ENCODE measurements at places on chromosomes 6 and 20.

DNA sequence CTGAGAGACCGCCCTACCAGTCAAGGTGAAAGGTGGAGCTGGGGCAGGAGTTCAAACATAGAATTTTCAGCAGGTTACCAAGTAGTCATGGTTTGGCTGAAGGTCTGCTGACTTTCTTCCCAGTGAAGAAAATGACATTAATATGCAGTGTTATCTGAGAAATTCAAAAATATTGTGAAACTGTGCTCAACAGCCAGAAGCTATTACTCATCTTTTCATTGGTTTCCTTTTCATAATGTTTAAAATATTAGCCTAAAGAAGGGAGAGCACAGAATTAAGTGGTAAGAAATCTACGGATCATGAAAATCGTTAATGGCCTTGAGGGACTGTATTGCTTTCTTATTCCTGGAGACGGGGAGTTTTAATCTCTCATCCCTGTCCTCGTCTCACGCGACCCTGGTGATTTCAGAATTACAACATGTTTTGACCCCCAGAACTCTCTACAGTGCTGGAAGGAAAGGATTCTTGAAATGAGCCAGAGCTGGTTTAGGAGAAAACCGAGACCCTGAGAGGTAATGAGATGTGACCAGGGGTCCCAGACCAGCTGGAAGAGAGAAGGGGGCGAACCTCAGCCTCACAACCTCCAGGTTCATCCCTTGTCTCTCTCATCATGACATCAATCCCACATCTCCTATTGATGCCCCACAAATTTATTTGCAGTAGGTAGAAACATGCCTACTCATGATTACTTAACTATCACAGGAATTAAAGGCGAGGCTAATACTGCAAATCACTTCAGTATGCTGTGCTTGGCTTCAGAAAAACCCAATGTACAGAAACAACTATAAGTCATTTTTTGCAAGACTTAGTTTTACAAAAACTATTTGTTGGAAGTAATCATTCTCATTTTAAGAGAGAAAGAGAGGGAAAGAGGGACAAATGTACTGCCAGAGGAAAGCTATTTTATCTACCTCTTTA lies 209.5 kb downstream of the FNDC1 start:
- DNase-seq, result no peak

GRCh38 chr6:71965404-71965803 lies 79.1 kb downstream of the RIMS1 start:
- DNase-seq, result no peak

DNA sequence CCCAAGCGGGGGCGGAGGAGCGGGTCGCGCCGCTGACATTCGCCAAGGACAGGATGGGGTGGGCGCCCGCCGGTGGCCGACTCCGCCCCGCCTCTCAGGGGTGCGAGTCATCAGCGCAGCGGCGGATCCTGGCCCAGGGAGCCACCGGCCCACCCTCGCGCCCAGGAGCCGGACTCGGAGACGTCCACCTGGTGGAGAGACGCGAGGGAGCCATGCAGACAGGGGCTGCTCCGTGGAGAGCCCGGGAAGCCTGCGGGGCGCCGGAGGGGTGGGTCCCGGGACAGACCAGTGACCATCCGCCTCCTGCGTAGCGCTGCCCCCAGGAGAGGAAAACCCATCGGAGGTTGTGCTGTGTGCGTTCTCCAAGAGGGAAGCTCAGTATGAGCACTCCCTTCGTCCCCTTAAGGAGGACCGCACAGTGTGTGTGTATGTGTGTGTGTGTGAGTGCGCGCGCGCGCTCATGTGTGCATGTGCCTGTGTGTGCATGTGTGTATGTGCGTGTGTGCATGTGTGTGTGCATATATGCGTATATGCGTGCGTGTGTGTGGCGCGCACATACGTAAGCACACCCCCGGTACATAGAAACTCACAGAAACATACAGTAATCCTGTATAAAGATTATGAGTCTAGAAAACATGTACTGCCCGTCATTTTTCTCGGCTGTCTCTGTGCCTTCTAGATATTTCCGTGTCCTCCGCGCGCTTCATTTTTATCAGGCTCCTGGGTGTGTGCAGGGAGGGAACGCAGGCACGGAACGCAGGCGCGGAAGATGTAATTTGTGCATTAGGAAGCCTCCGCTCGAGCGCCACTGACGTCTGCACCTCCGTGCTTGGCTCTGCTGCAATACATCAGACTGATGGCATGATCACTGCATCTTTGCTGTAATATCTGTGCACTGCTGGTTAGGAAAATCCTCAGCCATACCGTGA lies 158.9 kb downstream of the TBXT start:
- DNase-seq, result peak; percentile 64

GRCh38 chr20:52056203-52057062 lies 135.1 kb downstream of the ZFP64 start:
- peak; percentile 92 for DNase-seq

DNA sequence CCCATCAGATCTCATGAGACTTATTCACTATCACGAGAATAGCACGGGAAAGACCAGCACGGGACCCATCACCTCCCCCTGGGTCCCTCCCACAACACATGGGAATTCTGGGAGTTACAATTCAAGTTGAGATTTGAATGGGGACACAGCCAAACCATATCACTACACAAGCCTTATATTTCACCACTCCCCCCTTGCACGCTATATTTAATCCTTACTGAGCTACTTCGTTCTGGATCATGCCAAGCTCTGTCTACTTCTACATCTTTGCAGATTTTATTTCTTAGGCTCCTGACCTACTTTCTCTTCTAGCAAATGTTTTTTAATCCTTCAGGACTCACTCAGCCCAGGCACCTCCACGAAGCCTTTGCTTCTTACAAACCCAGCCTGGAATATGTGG lies 452.6 kb upstream of the SOX4 start:
- no peak for DNase-seq

GRCh38 chr6:3878048-3878666 lies 29.0 kb downstream of the FAM50B start:
- DNase-seq, result no peak

DNA sequence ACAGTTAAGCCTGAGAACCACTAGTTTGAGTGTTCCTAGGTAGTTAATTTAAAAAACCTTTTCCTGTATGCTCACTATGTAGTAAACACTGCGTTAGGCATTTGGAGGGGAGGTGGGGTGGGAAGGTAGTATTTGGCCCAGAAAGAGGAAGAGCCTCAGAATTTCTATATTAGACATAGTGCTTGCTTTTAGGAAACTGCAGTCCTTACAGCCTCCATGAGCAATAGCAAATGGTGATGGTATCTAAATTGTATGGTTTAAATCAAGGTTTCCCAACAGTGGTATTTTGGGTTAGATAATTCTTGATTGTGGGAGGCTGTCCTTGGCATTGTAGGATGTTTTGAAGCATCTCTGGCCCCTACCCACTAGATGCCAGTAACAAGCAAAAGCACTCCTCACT lies 61.5 kb upstream of the RIPOR2 start:
- no peak for DNase-seq

DNA sequence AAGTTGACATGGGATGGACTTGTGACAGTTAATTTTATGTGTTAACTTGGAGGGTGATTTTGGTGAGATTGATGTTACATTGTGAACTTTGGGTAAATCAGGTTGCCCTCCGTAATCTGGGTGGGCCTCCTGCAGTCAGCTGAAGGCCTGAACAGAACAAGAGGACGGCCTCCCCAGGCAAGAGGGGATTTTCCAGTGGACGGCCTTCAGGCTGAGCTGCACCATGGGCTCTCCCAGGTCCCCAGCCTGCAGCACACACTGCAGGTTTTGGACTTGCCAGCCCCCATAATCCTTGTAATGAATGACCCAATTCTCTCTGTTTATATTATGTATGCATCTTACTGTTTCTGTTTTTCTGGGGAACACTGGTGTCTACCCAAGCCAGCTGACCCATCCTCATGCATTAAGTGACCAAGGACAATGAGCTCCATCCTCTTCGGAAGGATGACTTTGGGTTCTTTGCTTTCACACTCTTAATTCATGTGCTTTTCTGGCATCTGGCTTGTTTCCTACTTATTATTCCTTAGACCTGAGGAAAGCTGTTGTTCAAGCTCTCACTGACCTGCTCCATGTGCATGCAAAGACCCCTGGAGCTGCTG lies 64.2 kb downstream of the DACT2 start:
- DNase-seq, result no peak

DNA sequence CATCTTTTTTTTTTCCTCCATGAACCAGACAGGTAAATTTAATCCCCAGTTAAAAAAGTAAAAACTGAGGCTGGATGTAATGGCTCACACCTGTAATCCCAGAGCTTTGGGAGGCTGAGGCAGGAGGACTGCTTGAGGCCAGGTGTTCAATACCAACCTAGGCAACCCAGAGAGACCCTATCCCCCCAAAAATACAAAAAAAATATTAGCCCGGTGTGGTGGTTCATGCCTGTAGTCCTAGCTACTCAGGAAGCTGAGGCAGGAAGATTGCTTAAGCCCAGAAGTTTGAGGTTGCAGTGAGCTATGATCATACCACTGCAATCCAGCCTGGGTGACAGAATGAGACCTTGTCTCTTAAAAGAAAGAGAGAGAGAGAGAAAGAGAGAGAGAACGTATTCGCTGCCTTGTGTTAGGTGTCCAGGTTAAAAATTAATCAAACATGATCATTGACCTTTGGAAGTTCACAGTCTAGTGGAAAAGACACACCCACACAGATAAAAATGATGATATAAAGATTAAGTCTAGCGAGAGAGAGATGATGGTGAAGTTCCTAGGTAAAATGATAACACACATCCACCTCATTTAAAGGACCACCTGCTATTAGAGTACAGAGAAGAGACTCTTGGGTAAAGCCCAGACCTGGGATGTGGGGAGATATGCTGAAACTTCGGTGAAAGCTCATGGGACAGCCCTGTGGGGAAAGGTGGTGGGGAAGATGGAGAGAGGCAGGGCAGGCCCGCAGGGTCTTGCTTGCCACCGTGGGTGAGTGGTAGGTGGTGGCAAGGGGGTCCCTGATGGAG lies 4.8 kb upstream of the NHSL1 start:
- DNase-seq, result no peak

GRCh38 chr20:33281550-33282146 lies 1.4 kb upstream of the BPIFB1 start:
- no peak for DNase-seq

GRCh38 chr20:13665709-13666395 lies 27.1 kb upstream of the TASP1 start:
- DNase-seq, result no peak

- DNase-seq, result no peak
Observed at GRCh38 chr6:33691456-33692077, 19.9 kb downstream of the UQCC2 start.

DNA sequence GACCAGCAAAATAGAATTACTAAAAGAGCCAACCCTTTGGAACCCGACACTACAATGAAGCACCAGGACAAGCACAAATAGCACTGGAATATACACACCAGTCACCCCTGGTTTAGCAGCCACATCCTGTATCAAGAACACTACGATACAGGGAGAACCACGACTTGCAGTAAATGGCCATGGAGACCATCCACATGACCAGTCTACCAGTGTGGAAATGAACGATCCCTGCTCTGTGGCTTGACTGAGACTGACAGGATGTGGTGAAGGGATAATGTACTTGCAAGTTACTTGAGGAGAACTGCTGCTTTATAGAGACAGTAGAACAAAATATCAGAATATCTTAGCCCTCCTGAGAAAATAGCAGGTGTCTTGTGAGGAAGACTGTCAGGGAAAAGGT lies 169.6 kb downstream of the COL9A1 start:
- no peak for DNase-seq

DNA sequence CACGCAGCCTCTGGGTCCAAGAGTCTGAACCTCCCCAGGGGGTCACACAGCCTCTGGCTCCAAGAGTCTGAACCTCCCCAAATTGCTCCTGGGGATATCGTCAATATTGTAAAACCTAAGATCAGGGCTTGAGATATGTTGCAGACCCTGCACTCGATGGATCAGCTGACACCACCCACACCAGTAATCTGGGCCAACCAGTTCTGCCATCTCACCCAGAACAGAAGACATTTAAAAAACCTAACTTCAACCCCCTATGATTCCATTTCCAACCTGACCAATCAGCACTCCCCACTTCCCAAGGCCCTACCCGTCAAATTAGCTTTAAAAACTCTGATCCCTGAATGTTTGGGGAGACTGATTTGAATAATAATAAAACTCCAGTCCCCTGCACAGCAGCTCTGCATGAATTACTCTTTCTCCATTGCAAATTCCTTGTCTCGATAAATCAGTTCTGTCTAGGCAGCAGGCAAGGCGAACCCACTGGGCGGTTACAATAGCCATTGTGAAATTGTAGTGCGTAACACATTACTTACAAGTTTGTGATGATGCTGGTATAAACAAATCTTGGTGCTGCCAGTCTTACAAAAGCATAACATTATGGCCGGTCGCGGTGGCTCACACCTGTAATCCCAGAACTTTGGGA lies 32.4 kb upstream of the FAM135A start:
- no peak for DNase-seq

- no peak for DNase-seq
Observed at GRCh38 chr20:24566656-24567055, 97.2 kb downstream of the SYNDIG1 start.

- peak; percentile 92 for DNase-seq
Observed at GRCh38 chr20:50144362-50144761, 9.2 kb downstream of the PEDS1 start.

GRCh38 chr6:141195251-141195832 lies 937.4 kb upstream of the GJE1 start:
- DNase-seq, result no peak

GRCh38 chr20:2946988-2947961 lies 74.0 kb downstream of the PTPRA start:
- peak; percentile 75 for DNase-seq

DNA sequence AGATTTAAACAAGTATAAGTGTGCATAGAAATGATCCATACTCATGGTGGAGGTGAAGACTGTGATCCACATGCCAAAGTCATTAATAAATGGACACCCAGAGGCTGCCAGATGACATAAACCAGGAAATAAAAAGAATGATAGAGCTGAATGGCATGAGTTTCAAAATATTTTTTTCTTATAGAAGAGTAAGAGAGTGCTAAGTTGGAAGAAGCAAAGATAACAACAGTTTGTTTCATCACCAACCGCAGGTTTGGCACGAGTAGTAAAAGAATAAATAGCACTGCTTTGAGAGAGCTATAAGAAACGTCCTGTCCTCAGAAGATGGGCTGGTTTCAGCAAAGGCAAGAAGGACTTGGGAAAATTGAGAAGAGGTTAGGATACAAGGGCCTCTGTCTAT lies 246.9 kb downstream of the UBE3D start:
- peak; percentile 83 for DNase-seq

- DNase-seq, result peak; percentile 45
Observed at GRCh38 chr6:155483858-155484257, 28.2 kb upstream of the NOX3 start.

GRCh38 chr20:9981829-9982228 lies 53.0 kb upstream of the ANKEF1 start:
- no peak for DNase-seq

DNA sequence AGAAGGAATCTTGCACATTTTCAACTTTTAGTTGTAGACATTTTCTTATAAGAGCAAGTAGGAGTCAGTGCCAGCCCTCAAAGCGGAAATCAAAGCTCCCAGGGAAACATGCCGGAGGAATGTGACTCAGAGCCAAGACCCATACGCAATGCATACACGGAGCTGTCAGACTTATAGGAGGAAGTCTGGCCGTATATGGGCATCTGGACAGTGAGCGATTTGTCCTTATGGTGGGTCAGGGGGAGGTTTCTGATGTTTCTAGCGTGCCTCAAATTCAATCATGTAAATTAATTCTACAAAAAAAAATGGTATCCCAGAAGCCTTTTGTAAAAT lies 3.6 kb upstream of the CCN2 start:
- peak; percentile 99 for DNase-seq

- DNase-seq, result peak; percentile 77
Observed at GRCh38 chr6:12637960-12638641, 78.5 kb upstream of the PHACTR1 start.

- DNase-seq, result peak; percentile 44
Observed at GRCh38 chr20:50121858-50122271, 8.9 kb upstream of the UBE2V1 start.

Measured in astrocyte of the spinal cord (primary cell).